Esophagus squamous epithelium (tissue), 5 donors: ENCODE measurements at places on chromosomes 11 and 22.

DNA sequence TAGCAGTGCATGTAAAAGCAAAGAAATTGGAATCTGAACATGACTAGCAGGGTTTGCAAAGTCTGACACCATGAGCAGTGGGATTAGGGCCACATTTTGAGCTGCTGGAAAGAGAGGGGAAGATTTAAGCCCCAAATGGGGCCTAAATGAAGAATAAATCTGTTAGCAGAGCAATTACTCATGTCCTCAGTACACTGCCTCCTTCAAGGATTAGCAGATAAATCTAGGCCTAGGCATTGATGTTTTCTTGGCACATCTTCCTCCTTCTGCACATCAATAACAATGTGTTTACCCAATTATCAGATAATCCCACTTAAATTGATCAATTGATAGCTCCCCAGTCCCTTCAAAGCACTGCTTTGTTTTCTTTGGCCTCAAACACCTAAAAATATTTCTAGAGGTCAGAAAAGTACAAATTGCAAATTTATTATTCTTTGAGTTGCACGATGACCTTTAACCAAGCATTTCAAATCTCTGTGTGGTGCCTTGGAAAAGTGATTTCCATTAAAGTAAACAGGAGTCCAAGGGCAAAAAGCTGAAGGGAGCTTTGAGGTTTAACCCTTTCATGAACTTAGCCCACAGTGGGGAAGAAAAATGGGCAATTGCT lies 514.7 kb upstream of the CHORDC1 start:
- no peak for DNase-seq

GRCh38 chr11:130533113-130533798 lies 84.8 kb downstream of the ADAMTS15 start:
- DNase-seq: no peak

- no peak for DNase-seq
Observed at GRCh38 chr22:25192406-25192805, 7.3 kb upstream of the CRYBB3 start.

GRCh38 chr11:73137262-73137943 lies 4.7 kb downstream of the FCHSD2 start:
- no peak for DNase-seq

- no peak for DNase-seq
Observed at GRCh38 chr11:131916638-131917037, 546.2 kb downstream of the NTM start.

- no peak for DNase-seq
Observed at GRCh38 chr22:38255697-38256096, 17.1 kb downstream of the TMEM184B start.
